Activated T-helper 1 cell treated with Interleukin-2 at 50 U/mL for 16 hours (primary cell): ENCODE measurements at places on chromosomes 11 and 22.

- DNase-seq, result no peak
These were observed 6.4 kb upstream of the TP53I11 start for GRCh38 chr11:44957040-44957515.

GRCh38 chr22:43969021-43969878 is 14.0 kb downstream of the SAMM50 start:
- DNase-seq, result no peak

GRCh38 chr11:31780078-31780477 is 31.0 kb downstream of the PAX6 start:
- no peak for DNase-seq

GRCh38 chr11:46237248-46238077 is 40.0 kb upstream of the CREB3L1 start:
- peak; percentile 30 for DNase-seq

DNA sequence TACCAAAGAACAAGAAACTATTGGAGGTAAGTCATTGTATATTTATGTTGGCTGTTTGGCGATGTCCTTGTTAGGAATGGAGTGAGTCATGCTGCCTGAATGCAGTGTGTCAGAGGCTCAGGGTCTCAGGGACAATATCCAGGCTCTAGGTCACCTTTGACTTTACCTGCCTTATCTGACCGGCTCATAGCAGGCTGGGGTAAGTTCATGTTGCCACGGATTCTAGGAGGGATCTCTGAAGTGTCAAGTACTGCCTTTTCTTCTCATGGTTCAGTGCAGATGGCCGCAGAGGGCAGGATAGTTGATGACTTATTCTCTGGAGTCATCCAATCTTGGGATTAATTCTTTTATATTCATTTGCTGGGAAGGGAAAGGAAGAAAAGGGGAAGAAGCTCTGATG is 53.2 kb downstream of the SPON1 start:
- no peak for DNase-seq

GRCh38 chr11:93746101-93746500 is 4.6 kb downstream of the C11orf54 start:
- no peak for DNase-seq

GRCh38 chr11:95605271-95605940 is 184.2 kb downstream of the FAM76B start:
- DNase-seq, result no peak

DNA sequence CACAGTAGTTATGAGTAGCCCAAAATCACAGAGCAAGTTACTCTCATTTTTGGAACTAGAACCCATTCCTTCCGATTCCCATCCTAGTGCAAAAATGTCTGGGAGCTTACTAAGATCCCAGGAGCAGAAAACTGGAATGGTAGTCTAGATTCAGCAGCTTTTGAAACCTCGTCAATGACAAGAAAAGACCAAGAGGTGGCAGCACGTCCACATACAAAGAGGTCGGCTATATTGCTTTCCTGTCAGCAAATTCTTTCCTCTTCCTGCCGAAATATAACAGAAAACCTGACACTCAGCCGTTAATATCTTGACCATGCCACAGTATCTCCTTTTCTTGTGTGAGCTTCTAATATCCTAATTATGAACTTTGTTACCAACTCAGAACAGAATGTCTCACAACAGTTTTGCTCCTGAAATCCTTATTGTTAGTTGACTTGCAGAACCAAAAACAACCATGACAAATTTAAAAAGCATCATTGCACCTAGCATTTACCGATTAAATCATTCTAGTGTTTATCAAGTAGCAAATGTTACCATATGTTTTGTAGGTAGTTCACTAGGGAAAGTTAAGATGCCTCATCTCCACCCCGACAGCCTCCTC is 92.8 kb upstream of the OR9G4 start:
- DNase-seq, result no peak

GRCh38 chr11:113243696-113244095 is 70.7 kb upstream of the TTC12 start:
- no peak for DNase-seq

GRCh38 chr11:11471201-11471600 is 118.2 kb upstream of the CSNK2A3 start:
- DNase-seq, result no peak

- no peak for DNase-seq
These were observed 36.2 kb downstream of the SERGEF start for GRCh38 chr11:17976651-17977050.

DNA sequence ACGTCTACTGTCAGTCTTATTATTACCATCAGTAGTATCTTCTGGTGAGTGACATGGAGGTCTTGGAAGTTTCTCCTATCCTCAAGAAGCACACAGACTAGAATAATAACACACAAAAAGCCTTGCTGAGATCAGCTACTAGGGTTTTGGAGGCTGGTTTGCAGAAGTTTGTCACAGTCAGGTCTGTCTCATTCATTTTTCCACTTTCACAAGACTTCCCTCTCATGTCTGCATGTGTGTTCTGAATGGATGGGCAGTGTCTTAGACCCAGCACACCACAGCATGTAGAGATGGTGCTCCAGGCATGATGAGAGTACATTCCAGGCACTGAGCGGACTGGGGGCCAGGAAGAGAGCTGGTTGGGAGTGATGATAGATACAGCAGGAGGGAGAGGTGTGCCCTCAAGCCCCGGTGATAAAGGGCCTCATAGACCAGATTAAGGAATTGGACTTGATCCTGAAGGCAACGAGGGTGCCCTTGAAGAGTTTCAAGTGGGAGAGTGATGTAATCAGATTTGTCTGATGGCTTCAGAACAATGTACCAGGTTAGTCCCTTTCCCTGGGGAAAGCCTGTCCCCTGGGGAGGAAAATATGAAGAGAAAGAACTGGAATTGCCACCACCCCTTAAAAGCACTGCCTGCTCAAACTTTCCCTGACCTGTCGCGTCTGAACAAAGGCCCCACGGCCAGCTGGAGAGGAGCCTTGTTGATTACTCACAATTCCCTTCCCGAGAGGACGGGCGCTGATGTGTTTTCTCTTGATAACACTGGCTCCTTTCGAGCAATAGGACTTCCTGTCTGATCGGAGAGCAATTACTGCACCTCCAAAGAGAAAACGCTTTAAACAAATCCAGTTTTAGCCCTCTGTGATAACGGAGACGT is 45.1 kb upstream of the LMO2 start:
- no peak for DNase-seq

DNA sequence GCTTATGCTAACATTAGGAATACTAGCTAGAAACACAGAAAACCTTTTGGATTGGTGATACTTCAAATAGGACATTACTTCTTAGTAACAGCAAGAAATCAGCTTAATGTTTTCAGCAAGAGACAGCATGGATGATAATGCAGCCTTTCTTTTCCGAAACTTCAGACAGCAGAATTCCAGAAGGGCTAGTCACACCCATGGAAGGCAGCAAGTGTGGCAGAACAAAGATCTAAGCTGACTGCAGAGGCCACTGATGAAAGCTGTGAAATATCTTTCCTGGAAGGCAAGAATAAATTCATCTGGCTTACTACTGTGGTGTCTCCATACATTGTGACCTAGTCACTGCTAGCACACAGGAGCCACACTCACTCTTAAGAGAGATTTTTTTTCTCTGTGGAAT is 100.3 kb downstream of the CCDC83 start:
- DNase-seq, result no peak

GRCh38 chr22:36208914-36209313 is 7.3 kb upstream of the APOL4 start:
- no peak for DNase-seq

DNA sequence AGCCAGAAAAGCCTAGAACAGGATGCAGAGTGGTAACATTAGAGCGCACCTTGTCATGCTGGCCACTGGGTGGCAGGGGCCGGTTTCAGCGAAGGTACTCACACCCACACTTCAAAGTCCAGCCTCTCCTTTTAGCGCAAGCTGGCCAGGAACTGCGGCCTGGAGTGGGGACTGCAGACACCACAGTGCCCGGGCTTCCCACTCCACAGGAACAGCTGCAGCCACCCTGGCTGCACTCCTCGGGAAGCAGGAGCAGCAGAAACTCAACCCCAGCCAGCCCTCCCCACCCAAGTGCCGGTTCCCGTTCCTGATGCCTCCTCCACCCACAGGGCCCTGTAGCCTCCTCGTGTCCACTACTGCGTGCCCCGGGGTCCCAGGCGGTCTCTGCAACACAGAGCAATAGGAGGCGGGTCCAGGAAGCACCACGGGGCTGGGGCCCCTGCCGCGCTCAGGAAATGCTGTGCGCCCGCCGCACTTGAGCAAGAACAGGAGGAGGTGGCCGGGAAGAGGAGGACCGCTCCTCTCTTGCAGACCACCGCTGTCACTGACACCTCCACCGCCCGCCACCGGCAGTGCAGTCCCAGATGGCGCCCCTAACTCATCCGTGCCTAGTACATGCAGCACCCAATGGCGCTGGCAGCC is 2.2 kb downstream of the RFPL2 start:
- no peak for DNase-seq

- no peak for DNase-seq
These were observed 11.0 kb upstream of the EHF start for GRCh38 chr11:34609850-34610249.

DNA sequence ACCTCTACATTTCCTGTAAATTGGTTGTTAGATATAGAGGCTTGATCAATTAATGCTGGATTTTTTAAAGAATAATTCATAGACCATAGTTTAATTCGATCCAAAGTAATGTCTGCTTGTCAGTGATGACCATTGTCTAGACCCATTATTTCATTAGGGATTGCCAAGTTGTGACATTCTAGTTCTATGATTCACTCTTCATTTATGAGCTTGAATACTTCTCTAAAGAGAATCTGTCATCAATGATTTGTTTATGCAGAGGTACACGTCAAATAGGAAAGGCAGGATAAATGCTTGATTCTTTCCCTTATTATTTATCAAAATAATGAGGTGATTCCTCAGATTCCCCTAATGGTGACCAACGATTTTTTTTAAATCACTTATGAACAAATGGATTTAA is 24.0 kb upstream of the ROBO3 start:
- DNase-seq, result no peak

DNA sequence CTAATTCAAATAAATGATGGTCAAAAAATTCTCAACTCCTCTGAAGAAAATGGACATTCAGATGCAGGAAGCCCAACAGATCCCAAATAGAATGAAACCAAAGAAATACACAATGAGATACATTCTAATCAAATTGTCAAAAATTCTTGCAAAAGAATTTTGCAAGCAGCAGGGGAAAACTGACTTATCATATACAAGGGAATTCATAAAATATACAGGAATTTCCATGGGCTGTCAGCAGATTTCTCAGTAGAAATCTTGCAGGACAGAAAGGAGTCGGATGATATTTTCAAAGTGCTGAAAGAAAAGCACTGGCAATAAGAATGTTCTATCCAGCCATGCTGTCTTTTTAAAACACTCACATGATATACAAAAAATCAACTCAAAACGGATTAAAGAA is 194.6 kb upstream of the ZC3H12C start:
- no peak for DNase-seq

- DNase-seq, result no peak
These were observed 72.6 kb downstream of the CCDC34 start for GRCh38 chr11:27290261-27291050.

DNA sequence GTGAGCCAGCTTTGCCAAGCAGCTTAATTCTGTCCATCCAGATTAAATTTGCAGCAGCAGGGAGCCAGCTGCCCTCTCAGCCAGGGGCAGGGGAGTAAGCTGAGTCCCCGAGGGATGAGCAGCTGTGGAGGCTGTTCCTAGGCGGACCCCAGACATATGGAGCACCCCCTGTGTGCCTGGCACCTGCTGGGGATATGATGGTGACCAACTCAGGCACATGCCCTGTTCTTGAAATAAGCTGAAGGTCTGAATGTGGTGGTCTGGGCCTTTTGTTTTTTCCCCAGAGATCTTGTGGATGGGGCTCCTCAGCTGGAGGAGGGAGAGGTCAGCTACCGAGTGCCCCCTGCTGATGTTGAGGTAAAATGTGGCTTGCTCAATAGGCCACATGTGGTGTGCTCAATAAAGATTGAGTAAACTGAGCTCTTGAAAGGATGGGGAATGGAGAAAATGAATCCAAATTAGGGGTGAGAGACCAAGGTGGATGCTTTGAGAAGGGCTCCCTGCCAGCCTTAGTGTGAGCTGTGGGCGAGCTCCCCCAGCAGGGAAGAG is 103.3 kb upstream of the NNMT start:
- no peak for DNase-seq

DNA sequence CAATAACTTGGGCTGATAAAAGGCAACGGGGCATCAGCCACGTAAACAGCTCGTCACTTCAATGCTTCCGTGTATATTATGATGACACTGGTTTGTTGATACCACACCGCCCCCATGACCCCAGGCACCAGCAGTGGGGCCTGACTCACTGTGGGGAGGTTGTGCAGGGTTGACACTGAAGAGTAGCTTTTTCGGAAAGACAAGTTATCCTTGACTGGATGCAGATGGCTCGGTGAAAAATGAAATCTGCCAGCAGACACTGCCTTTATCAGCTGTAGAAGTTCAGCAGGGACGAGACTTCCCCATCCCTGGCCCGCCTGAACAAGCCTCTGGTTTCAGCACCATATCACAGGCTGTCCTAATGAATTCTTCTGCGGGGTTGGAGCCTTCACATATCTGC is 55.6 kb downstream of the WT1 start:
- no peak for DNase-seq

DNA sequence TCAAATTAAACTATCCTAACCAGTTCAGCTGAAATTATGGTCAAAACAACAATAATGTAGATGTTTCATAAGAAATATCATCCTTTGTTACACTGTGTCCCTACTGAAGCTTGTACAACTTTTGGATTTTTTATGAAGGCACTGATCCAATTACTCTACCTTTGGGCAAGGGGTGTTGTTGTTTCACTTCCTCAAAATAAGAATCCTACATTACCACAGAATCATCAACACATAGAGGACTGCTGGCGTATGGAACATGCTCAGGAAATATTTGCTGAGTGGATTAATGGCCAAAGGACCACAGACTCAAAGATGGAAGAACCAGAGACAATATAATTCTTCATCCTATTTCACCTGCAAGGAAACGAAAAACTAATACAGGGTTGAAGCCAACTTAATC is 907.5 kb upstream of the CCDC90B start:
- DNase-seq, result no peak

DNA sequence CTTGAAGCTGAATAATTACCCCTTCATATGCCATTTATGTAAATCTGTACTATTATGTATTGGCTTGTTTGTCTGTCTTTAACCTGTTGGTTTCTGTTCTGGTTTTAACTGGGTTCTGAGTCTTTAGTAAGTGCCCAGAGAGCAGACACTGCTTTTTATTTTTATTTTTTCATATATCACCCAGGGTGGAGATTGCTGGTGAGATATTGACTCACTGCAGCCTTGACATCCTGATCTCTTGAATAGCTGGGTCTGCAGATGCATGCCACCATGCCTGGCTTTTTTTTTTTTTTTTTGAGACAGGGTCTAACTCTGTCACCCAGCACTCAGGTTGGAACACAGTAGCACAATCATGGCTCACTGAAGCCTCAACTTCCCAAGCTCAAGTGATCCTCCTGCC is 19.4 kb downstream of the GRAMD1B start:
- DNase-seq, result no peak

DNA sequence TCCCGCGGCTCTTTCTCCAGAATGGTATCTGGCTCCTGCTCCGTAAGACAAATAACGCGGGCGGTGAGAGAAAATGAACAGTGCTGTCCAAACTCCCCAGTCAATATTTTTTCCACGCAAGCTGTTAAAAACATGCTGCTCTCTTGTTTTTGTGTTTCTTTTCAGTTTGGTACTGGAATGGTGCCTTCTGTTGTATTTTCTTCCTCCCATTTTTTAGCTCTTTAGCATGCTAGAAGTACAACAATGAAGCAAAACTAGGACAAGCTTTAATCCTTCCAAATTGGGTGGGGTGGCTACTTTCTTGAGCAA is 599 bp upstream of the PPP2R1B start:
- no peak for DNase-seq

GRCh38 chr11:32137263-32137662 is 46.4 kb downstream of the RCN1 start:
- DNase-seq, result no peak

- no peak for DNase-seq
These were observed 385 bp downstream of the TST start for GRCh38 chr22:37018815-37019308.
